ENCODE measurements at places on chromosomes 7 and 10.

GRCh38 chr10:111811517-111811916, 372.0 kb downstream of the GPAM start:
- no peak for DNase-seq

- DNase-seq: no peak
Observed at GRCh38 chr10:122446668-122447423, 7.6 kb upstream of the ARMS2 start.

DNA sequence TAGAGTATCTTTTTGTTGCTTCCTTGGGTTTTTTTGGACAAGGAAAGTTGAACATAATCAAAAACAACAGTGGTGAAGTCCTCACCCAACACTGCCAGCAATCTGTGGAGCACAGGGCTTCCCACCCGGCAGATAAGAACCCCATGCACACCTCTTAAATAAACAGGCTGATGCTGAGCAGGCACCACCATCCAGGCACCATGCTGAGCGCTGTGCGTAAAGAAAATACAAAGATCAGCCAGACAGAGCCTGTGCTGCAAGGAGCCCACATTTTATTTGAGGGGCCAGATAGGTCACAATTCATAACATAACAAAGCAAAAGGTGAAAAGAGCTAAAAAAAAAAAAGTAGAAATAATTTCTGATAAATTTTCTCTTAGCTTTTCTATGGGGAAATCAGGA, 231.2 kb downstream of the PTPRN2 start:
- no peak for DNase-seq

DNA sequence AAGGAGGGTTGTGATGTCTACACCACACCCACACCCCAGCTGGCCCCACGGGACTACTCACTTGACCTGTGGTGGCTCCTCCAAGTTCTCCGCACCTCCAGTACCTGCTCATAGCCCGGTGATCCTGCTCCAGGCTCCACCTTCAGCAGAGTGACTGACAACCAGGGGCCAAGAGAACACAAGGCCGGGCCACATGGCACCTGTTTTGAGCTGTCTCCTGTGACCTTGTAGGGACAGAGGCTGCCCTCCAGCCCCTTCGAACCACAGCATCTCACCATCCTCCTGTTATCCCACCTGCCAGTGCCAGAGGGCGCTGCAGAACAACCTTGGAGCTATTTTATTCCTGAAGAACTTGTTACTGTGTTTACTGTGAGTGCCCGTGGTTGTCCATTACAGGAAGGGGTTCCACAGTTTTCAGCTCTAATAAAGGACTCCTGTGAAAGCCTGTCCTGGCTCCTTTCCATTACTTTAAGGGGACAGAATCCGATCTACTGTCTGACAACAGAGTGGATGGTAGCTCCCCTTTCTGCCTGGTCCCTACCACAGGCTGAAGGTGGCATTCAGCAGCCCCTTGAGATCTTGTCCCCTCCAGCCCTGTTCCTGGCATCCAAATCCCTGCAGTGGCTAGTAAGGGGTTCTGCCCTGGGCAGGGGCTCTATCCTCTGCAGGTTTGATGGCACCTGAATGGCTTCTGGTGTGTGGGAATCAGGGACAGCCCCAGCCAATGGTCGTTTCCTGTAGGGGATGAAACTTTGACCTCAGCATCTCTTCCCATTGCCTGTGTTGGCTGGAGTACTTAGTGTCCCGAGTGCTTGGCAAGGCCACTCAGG, 50.8 kb downstream of the C10orf120 start:
- DNase-seq: peak; percentile 19

DNA sequence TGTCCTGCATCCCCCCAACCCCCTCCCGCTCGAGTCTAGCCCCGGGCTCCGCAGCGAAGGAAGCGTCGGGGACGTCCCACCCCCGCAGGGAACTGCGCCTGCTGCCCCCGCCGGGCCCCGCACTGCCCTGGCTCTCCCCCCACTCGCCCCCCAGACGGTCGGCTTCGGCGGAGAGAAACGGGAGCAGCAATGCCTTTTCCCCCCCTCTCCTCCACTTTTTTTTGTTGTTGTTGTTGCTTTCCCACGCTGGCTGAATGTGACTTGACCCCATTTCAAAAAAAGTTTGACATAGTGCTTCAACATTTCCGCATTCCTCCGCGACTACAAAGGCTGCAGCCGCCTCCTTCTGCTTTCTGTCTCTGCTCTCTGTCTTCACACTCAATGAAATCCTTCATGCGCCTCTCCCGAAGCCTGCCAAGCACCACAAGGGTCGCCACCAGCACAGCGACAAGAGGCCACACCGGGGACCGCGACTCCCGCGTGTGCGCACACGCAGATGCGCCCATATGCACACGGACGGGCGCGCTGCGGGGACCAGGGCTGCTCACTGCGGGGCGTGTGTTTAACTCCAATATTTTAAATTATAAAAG, 1.0 kb downstream of the CDK6 start:
- peak; percentile 92 for DNase-seq

DNA sequence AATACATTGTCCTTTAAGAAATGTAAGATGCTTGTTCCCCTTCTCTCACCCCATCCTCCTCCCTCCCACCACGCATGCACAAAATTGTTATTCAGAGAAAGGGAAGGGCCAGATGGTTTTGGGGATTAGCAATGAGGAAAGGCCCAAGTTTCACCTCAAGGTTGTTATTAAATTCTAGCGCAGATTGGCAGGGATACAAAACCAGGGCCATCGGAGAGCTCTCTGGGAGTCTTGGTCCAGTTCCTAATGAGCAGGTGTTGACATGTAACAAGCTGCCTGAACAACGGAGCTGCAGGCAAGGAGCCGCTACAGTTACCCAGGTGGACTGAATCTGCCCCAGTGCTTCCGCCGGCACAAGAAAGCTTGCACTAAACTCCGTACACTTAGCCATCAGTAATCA, 9.7 kb upstream of the ANK3 start:
- DNase-seq: no peak

DNA sequence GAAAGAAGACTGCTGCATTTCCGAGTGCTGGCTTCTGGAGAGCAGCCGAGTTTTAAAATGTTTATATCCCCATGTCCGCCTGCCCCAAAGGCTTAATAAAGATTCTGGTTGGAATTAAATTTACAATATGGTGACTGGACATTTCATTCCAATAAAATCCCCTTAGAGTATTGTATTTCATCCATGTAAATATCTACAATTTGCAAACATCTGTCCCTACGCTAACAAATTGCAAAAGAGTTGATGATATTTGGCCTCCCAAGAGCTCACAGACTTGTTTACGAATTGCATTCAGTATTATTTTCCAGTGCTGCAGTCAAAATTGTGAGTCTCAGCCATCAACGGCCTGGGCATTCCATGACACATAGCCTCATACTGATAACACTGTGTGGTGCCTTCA, 50.1 kb downstream of the PLEKHS1 start:
- no peak for DNase-seq

GRCh38 chr7:118918556-118918955, 694.1 kb downstream of the ANKRD7 start:
- peak; percentile 4 for DNase-seq

GRCh38 chr7:91137153-91137787, 127.0 kb upstream of the FZD1 start:
- no peak for DNase-seq

- peak; percentile 43 for DNase-seq
Observed at GRCh38 chr10:34889004-34889869, 74.1 kb upstream of the PARD3 start.

DNA sequence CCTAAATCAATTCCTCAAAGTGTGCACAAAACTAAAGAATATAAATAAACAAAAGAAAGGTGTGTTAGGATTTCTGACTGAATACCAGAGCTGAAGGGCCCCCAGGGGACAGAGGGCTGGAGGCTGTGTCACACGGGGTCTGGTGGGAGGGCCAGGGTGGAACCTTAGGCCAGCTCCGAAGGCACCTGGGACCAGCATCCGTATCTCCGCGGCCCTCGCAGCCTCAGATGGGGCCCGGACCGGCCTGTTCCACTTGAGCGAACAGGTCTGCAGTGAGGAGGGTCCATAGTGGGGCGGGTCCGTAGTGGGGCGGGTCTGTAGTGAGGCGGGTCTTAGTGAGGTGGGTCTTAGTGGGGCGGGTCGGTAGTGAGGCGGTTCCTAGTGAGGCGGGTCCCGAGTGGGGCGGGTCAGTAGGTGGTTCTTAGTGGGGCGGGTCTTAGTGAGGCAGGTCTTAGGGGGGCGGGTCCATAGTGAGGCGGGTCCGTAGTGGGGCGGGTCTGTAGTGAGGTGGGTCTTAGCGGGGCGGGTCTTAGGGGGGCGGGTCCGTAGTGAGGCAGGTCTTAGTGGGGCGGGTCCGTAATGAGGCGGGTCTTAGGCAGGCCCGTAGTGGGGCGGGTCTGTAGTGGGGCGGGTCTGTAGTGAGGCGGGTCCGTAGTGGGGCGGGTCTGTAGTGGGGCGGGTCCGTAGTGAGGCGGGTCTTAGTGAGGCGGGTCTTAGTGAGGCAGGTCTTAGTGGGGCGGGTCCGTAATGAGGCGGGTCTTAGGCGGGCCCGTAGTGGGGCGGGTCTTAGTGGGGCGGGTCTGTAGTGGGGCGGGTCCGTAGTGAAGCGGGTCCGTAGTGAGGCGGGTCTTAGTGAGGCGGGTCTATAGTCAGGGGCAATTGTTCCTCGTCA, 15.1 kb downstream of the GPR146 start:
- DNase-seq: no peak

- DNase-seq: no peak
Observed at GRCh38 chr10:131000743-131001142, 310.8 kb downstream of the TCERG1L start.

DNA sequence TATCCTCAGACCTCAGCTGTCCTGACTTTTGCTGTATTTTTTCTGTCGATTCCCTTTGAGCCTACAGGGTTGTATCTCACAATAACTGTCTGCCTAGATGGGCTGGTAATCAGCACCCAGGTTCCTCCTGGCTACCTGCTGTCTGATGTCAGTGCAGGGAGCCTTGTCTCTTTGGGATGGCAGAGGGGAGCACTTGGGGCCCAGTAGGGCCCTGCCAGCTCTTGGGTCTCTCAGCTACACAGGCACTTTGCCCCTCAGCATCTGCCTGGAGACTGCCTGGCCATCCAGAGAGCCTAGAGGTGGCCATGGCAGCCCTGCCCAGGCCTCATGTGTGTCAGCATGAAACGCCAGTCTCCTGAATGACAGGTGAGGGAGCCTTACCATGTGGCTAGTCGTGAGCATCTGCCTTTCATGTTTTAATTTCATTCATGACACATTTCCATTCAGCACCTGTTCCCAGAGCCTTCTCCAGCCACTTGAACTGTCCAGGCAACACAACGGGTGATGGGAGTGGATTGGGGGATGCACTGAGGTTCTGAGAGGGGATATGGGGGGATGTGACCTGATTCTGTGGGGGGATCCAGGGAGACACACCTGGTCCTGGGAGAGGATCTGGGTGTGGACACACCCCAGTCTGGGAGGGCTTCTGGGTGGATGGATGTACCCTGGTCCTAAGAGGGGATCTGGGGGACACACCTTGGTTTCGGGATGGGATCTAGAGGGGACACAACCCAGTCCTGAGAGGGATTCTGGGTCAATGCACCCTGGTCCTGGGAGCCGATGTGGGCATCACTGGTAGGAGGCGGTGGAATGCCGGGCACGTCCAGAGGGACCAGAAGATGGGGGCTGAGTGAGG, 21.9 kb downstream of the ADCY1 start:
- DNase-seq: no peak

- DNase-seq: no peak
Observed at GRCh38 chr7:110119883-110120581, 970.9 kb upstream of the LRRN3 start.

GRCh38 chr7:88452646-88453045, 146.0 kb upstream of the STEAP4 start:
- DNase-seq: no peak

DNA sequence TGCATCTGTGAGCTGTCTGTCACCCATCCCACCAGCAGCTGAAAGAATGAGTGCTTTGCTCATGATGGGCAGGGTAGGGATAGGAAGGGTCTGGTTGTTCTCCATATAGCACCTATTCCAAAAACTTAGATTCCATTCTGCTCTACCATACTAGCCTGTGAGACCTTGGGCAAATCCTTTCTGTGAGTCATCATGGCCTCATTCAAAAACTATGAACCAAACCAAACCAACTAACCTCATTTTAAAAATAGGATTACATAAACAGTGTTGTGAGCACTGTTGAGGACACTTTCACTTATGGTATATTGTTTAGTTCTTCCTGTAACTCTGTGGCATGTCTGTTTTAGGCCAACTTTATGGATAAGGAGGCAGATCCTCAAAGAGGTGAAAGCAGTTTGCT, 30.9 kb upstream of the STEAP4 start:
- peak; percentile 33 for DNase-seq

DNA sequence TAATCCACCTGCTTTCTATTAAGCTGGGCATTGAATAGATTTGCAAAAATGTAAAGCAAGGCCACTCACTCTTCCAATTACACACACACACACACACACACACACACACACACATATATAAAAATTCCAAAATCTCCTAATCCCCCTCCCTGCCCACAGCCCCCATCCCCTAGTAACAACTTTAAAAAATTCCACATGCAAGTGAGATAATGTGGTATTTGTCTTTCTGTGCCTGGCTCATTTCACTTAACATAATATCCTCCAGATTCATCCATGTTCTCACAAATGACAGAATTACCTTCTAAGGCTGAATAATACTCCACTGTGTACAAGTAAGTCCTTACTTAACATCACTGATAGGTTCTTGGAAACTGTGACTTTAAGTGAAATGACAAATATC, 24.2 kb downstream of the SH2D4B start:
- no peak for DNase-seq

DNA sequence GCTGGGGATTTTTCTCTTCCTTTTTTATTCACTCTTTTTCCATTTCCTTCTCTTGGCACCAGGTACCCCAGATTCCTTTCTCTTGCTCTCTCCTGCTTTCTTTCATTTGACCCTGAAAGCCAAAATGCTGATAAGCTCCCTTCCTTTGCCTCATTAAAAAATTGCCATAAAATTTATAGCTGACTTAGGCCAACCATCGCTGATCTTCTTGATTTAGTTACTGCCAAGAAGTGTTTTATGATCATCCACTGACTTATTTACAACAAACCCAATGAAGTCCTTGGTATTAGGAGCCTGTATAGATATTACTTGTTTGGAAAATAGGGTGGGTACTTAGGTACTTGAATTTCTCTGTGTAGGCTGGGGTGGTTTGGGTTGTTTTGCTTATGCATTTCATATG, 173.2 kb upstream of the PHYHIPL start:
- no peak for DNase-seq

DNA sequence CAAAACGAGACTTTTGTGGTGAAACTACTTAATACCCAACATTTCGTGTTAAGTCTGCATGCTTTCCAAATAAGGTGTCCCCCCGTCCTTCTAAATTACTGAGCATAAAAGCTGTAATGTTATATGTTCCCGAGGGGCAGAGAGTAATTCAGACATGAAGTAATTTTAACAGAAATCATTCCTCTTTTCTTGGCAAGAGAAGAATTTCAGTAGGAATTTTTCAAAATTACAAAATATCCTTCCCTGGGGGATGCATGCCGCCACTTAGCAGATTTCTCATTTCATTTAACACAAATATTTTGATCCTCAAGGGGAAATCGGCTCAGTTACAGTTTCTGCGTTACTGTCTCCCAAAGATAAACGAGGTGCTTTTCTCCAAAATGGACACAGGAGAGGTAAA, 213.2 kb upstream of the RHOBTB1 start:
- no peak for DNase-seq

GRCh38 chr10:31000867-31001266, 30.8 kb downstream of the ZNF438 start:
- no peak for DNase-seq
